Tibial artery (tissue), 4 donors: ENCODE measurements at places on chromosomes 3 and 15.

DNA sequence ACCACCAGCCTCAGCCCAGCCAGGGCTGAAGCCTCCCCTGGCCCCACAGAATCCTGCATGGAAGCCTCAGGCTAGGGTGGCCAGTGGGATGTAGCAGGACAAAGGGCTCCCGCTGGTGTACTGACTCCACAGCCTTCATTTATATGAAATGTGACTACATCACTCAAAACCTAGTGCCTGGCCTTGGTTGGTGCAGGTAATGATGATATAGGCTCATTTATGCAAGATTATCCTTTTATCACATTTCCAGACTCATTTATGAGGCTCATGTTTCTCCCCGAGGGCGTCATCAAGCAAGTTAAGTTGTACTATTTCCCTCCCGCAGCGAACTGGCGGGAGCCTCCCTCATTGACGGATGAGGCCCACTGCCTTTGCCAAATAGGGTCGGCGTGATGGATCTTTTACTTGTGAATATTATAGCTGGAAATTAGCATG lies 179.1 kb upstream of the SMAD3 start:
- no peak overlapping the region for H3K27ac ChIP-seq
- H3K36me3 ChIP-seq: no peaks in the 10 kb centered on the region
- H3K4me3 ChIP-seq: no peak overlapping the region
- no peak for DNase-seq
- peaks cover 29% of the 10 kb centered on the region for H3K4me1 ChIP-seq

GRCh38 chr3:86739244-86739643 lies 251.7 kb downstream of the VGLL3 start:
- H3K4me1 ChIP-seq: no peaks in the 10 kb centered on the region
- no peaks in the 10 kb centered on the region for H3K36me3 ChIP-seq
- no peaks in the 10 kb centered on the region for H3K27me3 ChIP-seq
- no peak overlapping the region for H3K4me3 ChIP-seq
- no peak for DNase-seq
- no peak overlapping the region for H3K27ac ChIP-seq

- no peaks in the 10 kb centered on the region for H3K36me3 ChIP-seq
- no peaks in the 10 kb centered on the region for H3K27me3 ChIP-seq
- H3K4me1 ChIP-seq: no peaks in the 10 kb centered on the region
- no peak overlapping the region for H3K27ac ChIP-seq
- no peak overlapping the region for H3K4me3 ChIP-seq
Measured at GRCh38 chr3:462851-463250, 266.3 kb downstream of the CHL1 start.

GRCh38 chr3:188822004-188822403 lies 349.8 kb upstream of the TPRG1 start:
- H3K27ac ChIP-seq: peak overlapping the region; percentile 3
- H3K36me3 ChIP-seq: no peaks in the 10 kb centered on the region
- H3K4me3 ChIP-seq: no peak overlapping the region
- peaks cover 96% of the 10 kb centered on the region for H3K4me1 ChIP-seq
- H3K27me3 ChIP-seq: no peaks in the 10 kb centered on the region

DNA sequence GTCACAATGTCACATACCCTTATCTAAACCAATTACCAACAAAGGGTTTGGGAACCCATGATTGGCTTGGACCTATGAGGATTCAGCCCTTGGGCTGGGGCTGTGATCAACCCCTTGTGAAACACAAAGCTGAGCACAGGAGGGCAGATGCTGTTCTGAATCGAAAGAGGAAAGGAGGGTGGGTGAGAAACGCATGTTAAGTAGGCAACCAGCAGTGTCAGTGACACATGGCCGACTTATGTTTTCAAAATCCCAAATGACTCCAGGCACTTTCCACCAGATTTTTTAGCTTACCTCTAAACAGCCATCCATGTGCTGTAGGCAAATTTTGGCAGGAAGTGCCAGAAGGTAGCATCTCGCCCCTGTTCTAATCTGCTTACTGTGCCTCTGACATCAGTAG lies 34.1 kb upstream of the KLHL25 start:
- no peak overlapping the region for H3K27ac ChIP-seq
- H3K27me3 ChIP-seq: no peaks in the 10 kb centered on the region
- DNase-seq: no peak
- no peaks in the 10 kb centered on the region for H3K36me3 ChIP-seq
- H3K4me3 ChIP-seq: no peak overlapping the region

GRCh38 chr3:150589759-150590158 lies 13.4 kb upstream of the SELENOT start:
- H3K36me3 ChIP-seq: peaks cover 18% of the 10 kb centered on the region
- no peaks in the 10 kb centered on the region for H3K4me1 ChIP-seq
- H3K27ac ChIP-seq: no peak overlapping the region
